ENCODE measurements at places on chromosomes 7 and 10. TPM values are rescaled to one million over a fixed set of nuclear protein-coding genes. Genes with fewer than 3 reads are reported as not detected.
A peak's percentile ranks its signal among the peaks of the same experiment; 100 is the strongest.

DNA sequence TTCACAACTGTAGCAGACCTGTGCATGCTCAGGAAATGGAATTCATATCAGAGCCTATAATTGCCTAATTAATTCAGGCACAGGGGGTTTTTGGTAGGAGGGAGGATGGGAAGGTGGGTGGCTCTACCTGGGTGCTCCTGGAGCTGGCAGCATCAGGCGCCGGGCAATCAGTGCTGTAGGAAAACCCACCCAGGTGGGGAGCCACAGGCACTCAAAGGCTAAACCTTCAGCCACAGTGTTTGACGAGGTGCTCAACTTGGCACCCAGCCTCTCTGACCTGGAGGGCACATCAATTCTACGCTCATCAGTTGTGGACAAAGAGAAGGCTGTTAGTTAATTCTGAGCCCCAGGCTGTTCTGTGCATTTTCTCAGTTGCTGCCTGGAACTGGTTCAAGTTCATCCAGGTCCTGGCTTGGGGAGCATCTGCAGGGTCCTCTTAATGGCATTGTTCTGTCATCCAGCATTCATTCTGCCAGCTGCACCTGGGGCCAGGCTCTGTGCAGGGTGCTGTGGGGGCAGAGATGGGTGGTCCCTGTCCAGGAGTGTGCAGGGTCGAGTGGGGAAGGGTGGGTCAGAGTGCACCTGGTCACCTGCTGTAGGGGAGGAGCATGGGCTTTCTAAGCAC lies 54.1 kb upstream of the NPTX2 start:
- DNase-seq: no peak

GRCh38 chr10:3791974-3792633 lies 7.1 kb upstream of the KLF6 start:
- no peak for DNase-seq

- DNase-seq: no peak
Measured at GRCh38 chr7:54394834-54395233, 147.3 kb upstream of the VSTM2A start.

DNA sequence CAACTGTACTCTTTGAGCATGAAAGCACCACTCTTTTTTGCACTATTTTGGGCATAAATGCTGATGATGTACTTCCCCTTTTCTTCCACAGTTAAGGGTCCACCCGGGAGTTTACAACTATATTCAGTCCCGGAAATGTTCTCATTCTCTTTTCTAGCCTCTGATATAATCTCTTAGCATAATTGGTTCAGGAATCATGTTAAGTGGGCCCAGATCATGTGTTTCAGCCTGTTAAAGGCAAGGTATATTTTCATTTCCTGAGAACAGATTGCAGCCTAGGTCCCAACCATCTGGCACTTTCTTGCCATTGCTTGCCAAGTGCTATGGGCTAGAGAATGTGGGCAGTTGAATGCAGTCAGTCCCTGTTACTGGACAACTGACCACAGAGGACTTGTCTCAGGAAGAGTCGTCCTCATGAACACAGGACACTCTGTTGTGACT lies 111.4 kb upstream of the GLCCI1 start:
- DNase-seq: no peak

- peak; percentile 48 for DNase-seq
Measured at GRCh38 chr10:123926401-123927264, 35.0 kb upstream of the CPXM2 start.

- DNase-seq: no peak
Measured at GRCh38 chr10:124520558-124521428, 59.2 kb downstream of the LHPP start.

GRCh38 chr10:73937333-73938043 lies 26.6 kb downstream of the PLAU start:
- DNase-seq: no peak

GRCh38 chr10:70312972-70313371 lies 29.2 kb upstream of the NPFFR1 start:
- no peak for DNase-seq

DNA sequence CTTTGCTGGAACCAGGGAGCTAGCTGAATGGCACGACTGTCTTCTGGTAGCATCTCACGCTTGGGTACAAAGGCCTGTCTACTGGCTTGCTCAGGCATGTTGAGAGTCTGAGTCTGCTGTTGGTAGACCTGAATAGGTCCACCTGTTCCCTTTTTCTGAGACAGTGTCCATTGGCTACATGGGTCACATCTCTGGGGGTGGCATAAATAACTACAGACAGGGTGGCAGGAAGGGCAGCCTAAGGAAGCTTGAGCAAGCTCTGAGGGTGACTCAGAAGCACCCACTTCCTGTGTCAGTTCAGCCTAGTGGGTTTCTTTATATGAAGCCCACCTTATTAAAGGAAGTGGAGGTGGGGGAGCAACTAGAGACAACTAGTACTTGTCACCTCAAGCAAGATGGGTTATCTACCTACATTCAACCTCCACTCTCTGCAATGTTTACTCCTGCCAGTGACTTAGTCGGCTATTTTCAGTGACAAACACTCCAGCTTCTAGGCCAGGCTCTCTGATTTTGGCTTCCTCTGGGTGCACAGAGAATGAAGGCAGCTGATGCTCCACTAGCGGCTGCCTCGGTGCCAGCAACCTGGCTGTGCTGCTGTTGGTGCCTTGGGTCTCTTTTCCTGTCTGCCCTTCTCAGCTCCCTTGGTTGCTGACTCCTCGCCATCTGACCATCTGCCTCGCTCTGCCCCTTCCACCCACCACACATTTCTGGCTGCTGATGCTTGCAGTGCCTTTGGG lies 5.7 kb upstream of the ZYX start:
- DNase-seq: peak; percentile 77

GRCh38 chr7:76314042-76314721 lies 11.7 kb downstream of the HSPB1 start:
- DNase-seq: peak; percentile 91

RAB19 gene
- not detected for total RNA-seq

FGL2 gene
- not detected for total RNA-seq

GPC2 gene
- not detected for total RNA-seq

HYAL4 gene
- not detected for total RNA-seq

TCAF2 gene
- total RNA-seq: 3.3 TPM

VAX1 gene
- not detected for total RNA-seq

PON3 gene
- total RNA-seq: not detected
